ENCODE measurements at places on chromosomes 16 and 17.

DNA sequence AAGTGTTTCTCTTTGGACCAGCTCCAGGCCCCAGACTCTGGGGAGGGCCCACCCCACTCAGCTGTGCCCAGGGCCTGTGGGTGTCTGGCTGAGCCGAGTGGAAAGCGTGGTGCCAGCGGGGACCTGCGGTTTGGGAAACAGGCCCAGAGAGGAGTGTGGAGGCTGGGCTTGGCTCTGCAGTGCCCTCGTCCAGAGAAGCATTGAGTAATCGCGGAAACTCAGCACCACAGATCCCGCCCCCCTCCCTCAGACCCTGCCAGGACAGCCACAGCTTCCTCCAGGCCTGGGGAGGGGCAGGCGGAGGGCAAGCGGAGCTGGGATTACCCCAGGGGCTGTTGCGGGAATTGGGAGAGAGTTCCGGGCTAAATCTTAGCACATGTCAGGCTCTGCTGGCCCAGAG, 14.6 kb upstream of the PITPNA start:
- DNase-seq: peak; percentile 97

- DNase-seq: peak; percentile 82
These were observed 26.4 kb downstream of the USP10 start for GRCh38 chr16:84726079-84726668.

GRCh38 chr16:85655216-85656129, 33.3 kb downstream of the GINS2 start:
- no peak for DNase-seq

DNA sequence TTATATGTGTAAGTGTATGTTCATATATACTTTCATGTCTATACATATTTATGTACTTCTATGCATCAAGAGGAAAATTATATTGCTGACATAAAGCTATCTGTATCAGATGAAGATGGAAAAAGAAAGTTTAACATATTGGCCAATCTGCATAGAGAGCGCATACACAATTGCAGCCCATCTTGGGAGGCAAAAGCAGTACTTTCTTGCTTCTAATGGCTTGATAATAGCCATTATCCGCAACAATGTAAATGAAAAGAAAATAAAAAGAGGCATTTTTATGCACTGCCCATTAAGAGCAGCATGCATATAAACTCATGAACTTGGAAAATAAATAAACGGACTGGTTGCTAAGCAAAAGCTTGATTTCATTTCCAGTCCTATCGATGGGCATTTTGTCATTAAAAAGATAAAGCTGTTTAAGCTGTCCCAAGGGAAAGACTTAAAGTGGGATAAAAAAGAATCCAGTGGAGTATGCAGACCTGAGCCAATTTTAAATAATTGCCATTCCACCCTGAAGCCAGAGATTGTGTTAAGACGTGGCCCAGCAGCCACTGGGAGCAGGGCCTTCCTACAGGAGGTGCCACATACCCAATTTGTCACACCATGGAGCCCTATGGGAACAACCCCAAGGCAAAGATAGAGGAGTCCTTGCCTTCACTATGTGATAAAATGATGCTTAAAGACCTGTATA, 183.6 kb upstream of the CDH11 start:
- DNase-seq: peak; percentile 66

- no peak for DNase-seq
These were observed 3.6 kb upstream of the FAM222B start for GRCh38 chr17:28846231-28846630.

DNA sequence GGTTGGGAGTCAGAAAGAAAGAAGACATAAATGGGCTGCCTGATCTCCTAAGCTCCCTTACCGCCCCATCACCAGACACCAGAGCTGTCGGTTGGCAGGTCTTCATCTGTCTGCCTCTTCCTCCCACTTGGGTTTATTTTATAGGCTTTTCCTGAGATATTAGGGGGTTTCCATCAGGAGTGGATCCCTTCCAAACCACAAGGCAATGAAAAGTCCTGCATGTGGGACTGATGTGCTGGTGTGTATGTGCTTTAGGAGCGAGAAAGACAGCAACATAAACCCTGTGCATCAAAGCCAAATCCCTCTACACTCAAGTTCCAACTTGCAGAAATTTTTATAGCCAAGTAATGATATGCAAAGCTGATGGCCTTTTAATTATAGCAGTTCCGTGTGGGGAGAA, 389.5 kb downstream of the SLC39A11 start:
- DNase-seq: peak; percentile 37

DNA sequence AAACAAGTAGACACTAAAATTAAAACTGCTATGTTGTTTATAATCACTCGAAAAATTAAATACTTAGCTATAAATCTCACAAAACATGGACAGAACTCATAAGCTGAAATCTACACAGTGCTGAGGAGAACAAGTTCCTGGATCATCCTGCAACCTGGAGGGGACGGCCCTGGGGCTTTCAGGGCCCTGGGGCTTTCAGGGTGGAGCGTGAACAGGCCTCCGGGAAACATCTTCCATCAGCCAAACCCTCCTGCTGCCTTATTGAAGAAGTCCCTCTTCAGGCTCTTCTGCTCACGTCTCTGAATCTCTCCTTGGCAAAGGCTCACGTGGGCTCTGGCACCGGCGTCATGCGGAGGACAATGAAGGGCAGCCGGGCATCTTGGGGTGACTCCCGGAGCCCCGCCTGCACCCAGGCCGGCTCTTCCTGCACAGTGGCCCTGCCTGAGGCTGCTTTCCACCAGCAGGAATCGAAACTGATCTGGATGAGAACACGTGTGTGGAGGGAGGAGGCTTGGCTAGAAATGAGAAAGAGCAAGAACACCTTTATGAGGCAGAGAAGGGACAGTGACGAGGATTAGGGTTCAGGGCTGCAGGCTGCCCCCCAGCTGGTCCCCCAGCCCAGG, 127.3 kb downstream of the CDRT15L2 start:
- DNase-seq: no peak

- no peak for DNase-seq
These were observed 5.6 kb upstream of the WDR45B start for GRCh38 chr17:82653651-82654528.

- DNase-seq: peak; percentile 29
These were observed 129.4 kb upstream of the SEC14L1 start for GRCh38 chr17:77011173-77012011.

GRCh38 chr16:3118204-3118790, 5.9 kb downstream of the ZNF205 start:
- no peak for DNase-seq

DNA sequence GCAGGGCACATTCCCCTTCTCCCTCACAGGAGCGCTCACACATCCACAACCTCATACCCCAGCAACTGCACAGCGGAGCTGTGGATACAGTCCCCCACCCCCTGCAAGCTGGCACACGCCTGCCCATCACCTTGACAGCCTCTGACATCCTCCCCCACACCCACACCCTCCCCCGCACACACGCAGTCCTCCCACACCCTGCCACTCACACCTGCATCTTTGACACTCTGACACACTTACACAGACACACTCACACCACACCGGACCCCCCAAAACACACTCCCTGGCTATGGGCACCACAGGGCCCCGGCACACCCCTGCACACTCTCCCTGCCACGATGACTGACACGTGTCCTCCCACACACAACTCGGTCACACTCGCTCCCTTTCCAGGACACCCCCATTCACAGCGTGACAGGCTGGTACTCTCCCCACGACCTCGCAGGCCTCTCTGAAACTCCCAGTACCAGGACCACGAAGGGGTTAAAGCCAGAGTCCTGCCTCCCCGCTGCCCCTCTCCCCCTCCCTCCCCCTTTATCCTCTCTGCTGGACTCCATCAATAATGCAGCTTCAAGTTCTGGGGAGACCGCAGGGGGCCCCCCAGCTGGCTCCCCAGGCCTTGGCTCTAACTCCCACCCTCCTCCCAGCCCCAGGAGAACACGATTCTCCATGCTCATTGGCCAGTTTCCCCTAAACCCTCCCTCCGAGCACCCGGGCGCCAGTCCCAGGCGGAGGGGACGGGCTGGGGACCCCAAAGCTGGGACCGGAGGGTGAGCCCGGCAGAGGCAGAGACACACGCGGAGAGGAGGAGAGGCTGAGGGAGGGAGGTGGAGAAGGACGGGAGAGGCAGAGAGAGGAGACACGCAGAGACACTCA, at the start of gene PPP1R1B:
PPP1R1B (plus strand) TSS at position 782 of the 876 bp plus-strand sequence. CDS start 441 bp downstream, outside the sequence.
- no peak for DNase-seq

DNA sequence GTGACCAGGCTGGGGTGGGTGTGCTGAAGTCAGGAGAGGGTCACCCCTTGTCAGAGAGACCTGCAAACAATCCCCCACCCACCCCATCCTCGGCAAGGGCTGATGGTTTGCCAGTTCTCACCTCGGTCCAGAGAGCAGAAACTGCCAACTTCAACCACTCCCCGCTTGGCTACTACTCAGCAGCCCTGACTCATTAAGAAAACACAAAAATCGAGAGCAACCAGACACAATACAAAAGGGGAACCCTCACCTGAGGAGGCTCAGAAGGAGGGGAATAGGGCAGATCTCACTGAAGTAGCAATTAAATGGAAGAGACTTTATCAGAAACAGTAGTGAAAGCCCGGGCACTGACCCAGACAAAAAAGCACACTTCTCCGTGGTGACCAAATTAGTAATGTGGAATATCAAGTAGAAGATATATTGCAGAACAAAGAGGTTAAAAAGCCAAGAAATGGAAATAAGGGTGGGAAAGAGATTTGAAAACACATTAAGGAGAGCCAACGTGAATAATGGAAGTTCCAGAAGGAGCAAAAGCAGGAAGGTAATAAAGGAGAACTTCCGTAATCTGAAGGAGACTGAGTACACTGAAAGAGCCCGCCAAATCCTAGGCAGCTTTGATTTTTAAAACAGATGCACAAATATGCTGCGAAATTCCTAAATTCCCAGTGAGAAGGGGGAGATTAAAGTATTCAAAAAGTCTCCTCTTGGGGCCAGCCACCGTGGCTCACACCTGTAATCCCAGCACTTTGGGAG, 23.6 kb downstream of the CENPV start:
- DNase-seq: peak; percentile 20

DNA sequence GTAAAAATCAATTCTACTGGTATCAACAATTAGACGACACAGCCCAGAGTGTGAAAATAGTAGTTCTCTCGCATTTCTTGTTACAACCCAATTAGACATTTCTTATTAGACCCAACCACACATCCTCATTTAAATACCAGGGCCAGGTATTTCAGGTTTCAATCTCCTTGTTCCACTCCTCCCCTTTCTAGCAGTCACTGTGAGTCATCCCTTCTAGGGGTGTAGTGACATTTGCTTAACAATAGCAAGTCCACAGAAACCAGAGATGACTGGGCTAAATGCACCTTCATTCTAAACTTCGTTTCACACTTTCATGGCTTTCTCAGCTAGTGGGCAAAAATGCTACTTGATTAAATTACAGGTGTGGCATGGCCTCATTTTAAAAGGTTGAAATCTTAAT, 116.9 kb upstream of the CACNG3 start:
- DNase-seq: no peak

GRCh38 chr16:48004141-48004695, 151.6 kb downstream of the ABCC12 start:
- no peak for DNase-seq

- peak; percentile 51 for DNase-seq
These were observed 18.7 kb upstream of the ANKRD40CL start for GRCh38 chr17:50785946-50786570.

DNA sequence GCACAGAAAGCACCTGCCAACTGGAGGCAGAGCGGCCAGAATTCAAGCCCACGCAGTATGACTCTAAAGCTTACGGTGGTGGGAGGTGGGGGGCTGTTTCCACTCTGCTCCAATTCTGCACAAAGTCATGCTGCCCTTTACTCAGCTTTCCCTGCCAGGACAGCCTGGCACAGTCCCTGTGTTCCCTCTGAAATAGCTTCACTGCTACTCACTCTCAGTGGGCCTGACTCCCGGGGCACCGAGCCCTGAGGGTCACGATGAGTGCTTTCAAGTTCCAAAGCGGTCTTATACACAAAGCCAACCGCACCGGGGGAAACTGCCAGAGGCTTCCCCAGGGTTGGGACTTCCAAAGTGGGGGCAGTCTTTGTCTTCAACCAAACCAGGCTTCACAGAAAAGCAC, 306.1 kb upstream of the XYLT1 start:
- no peak for DNase-seq

- no peak for DNase-seq
These were observed 4.7 kb downstream of the KCTD5 start for GRCh38 chr16:2686912-2687507.

DNA sequence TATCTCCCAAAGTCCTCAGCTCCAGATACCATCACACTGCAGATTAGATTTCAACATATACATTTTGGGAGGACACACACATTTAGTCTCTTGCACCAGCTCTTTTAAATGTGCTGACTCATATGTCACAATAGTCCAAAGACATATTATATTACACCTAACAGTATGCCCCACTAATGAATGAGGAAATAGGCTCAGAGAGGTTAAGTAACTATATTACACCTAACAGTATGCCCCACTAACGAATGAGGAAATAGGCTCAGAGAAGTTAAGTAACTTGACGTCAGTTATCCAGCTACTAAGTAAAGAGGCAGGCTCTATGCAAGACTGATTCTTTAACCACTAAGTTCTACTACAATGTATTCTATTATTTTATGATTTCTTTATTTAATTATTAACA, 9.7 kb downstream of the IRX6 start:
- DNase-seq: no peak

GRCh38 chr17:80106751-80107150, 5.4 kb downstream of the GAA start:
- DNase-seq: no peak

All from AG10803 (cell line).